ENCODE measurements at places on chromosomes 3 and 15.

DNA sequence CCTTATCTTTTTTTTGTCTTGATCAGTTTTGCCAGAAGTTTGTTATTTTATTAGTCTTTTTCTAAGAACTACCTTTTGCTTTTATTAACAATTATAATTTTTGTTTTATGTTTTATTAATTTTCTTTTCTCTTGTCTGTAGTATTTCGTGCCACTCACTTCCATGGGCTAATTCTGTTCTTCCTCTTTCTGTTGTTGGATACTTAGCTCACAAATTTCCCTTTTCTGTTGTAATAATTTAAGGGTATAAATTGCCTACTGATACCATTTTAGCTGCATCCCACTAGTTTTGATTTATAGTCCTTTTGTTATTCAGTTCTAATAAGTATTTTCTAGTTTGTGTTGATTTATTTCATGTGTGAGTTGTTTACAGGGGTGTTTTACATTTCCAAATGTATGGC lies 48.6 kb downstream of the SNRK start:
- no peak for DNase-seq

DNA sequence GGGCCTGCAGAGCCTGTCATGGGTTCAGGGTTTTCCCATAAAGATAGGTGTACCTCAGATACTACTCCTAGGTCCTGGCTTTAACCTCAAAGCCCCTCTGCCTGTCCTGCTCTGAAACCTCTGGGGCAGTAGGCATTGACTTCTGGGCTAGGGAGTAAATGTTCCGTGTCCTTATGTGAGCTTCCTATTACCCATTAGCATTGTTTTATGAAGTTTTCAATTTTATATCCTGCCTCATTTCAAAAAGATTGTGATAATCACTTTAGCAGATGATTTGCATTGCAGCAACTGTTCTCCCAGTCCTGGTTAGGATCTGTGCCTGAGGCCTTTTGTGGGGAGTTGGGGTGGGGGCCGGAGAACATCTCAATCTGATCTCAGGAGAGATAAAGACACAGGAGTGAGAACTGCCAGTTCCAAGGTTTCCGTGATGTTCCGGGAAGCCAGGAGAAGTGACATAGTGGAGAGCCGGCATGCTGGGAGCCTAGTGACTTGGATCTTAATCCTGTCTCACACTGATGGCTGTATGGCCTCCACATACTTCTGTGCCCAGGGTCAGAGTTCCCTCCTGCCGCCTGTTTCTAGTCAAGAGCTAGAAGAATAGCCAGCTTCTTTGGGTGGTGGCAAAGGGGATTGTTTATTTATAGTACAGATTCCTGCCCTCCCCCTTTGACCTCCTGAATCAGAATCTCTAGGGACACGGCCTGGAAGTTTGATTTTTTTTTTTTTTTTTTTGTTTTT lies 10.6 kb downstream of the TPM1 start:
- no peak for DNase-seq

- no peak for DNase-seq
Observed at GRCh38 chr15:57198131-57198530, 178.2 kb upstream of the CGNL1 start.

GRCh38 chr3:187648177-187648576 lies 22.0 kb downstream of the SST start:
- DNase-seq: no peak

DNA sequence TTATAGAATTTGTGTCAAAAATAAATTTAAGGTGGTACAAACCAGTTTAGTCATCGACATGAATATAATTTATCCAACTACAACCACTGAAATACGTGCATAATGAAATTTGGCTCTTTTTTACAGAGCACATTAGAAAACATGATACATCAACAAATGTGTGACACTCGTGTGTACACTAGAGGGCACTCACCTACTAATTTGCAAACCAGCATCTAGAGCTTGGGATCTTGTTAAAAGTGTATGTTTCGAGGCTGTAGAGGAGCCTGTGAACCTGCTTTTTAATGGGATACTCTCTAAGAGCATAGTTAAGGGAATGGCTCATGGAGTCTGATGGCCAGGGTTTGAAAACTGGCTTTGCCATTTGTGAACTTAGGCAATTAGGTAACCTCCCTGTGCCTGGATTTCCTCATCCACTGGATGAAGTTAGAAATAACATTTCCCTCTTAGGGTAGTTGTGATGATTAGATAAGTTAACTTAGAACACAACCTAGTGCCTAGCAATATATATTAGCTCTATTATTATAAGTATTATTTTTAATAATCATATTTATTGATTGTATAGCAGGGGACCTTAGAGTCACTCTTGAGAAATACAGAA lies 8.8 kb upstream of the CPOX start:
- no peak for DNase-seq

GRCh38 chr3:61983479-61983878 lies 389.9 kb downstream of the FEZF2 start:
- DNase-seq: no peak

GRCh38 chr3:37218206-37218605 lies 43.8 kb upstream of the LRRFIP2 start:
- DNase-seq: no peak

GRCh38 chr15:54808321-54808720 lies 388.4 kb downstream of the RSL24D1 start:
- no peak for DNase-seq

DNA sequence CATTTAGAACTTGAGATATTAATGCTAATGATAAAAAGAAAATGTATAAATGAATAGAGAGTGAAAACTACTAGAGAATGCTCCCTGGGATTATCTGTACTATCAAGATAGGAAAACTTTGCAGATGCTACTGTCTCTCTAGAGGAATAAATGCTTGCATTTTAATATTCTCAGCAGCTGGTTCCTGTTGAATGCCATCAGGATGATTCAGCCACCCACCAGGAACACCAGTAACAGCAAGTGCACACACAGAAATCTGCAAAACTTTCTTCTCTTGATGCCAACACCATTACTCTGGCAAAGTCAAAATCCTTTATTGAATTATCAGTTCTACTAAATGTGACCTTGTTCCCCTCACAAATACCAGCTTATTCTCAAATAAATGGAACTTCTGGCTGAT lies 148.4 kb downstream of the TIGIT start:
- no peak for DNase-seq

GRCh38 chr15:62147551-62147950 lies 17.5 kb downstream of the C2CD4B start:
- DNase-seq: no peak

DNA sequence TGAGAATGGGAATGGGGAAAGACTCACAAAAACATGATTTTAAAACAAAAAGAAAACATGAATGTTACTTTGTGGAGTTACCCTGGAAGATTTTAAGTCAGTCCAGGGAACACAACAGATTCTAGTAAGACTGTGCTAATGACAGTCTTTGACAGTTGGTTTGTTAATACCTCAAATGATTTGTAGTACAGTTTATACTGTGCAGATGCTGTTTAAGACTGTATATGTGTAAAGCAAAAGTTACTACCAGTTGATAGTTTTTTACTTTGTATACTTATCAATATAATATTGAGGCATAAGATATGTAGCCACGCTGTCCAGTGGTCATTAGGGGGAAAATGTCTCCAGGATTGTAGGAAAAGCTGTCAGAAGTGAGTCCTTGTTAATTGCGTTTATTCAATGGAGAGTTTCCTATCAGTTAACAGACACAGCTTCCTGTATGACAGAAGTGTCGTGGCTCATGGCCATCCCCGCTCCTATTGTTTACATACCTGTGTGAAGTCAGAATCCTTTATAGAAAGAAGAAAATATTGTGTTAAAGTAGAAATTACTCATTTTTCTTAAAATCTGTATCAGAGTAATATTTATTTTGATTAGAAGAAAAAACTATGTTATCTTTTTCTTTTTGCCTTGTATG lies 36.0 kb downstream of the NKIRAS1 start:
- DNase-seq: no peak

DNA sequence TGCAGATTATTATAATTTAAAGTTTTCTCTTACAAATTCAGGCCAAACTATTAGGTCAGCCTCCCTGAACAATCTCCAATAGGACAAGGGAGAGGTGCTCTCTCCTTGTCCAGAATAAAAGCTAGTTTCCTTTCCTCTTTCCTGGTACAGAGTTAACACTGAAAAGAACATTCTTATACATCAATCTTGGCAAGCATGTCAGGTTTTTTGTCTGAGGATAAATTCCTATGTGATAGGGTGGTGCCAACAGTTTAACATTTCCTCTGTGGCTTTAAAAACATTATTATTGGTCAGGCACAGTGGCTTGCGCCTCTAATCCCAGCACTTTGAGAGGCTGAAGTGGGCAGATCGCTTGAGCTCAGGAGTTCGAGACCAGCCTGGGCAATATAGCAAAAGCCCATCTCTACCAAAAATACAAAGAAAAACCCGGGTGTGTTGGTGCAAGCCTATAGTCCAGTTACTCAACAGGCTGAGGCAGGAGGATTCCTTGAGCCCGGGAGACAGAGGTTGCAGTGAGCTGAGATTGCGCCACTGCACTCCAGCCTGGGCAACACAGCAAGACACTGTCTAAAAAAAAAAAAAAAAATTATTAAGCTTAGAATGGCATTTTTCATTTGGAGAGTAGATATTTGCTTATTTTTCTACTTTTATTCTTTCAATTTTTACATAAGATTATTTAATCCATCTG lies 13.7 kb upstream of the ULK4 start:
- no peak for DNase-seq

DNA sequence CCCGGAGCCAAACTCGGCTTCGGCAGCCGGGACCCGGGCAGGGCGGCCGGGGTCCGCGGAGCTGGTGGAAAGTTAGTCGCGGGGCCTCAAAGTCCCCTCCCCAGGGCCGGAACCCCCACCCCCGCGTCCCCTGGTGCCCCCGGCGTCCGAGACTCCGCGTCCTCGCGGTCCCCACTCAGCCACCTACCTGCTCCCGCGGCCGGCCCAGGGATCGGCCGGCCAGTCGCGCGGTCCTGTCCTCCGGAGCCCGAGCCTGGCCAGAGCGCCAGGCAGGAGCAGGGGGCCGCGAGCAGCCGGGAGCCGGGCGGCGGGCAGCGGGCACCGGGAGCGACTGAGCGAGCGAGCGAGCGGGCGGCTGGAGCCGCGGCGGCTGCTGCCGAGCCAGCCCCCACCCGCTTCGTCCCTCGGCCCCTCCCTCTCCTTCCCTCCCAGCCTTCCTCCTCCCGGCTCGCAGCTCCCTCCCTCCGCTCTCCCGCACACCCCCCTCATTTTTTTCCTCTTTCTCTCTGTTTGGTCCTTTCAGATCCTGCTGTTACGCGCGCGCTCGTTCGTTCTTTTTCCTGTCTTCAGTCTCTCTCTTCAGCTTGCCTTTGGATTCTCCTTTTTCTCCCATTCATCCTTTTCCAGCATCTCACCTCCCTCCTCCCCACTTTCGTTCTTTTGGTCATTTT lies at the start of gene MEGF11:
Gene MEGF11, minus strand, starts transcription at position 333 of the 671 bp plus-strand sequence. CDS start 125,347 bp downstream, outside the sequence.
- no peak for DNase-seq

- no peak for DNase-seq
Observed at GRCh38 chr15:58503139-58504027, 71.6 kb downstream of the LIPC start.

- DNase-seq: no peak
Observed at GRCh38 chr3:119310071-119310470, 15.9 kb downstream of the ARHGAP31 start.

- DNase-seq: no peak
Observed at GRCh38 chr15:77426871-77427270, 6.2 kb downstream of the HMG20A start.

- no peak for DNase-seq
Observed at GRCh38 chr3:8825153-8825825, 55.9 kb upstream of the OXTR start.

DNA sequence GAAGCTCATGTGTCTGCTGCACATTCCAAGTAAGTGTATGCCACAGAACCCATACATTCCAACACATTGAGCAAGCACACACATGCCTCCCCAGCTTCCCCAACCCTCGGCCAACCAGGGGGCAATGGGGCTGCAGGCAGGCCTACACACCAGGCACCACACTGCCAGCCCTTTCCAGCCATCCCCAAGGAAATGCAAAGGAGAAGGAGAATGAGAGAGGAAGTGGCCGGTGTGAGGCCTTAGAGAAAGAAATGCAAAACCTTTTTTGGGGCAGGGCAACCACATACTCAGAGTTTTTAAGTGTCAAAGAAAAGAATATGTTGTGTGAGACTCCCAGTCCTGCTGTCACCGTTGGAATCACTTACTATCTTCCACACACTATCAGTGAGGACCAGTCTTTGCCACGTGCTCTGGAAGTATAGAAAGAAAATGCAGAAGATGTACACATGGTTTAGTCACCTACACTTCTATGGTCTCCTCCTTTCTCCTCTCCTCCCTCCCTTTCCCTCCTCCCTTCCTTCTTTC lies 11.1 kb downstream of the IGF2BP2 start:
- no peak for DNase-seq

- no peak for DNase-seq
Observed at GRCh38 chr15:73352082-73352481, 16.7 kb downstream of the HCN4 start.

- DNase-seq: no peak
Observed at GRCh38 chr15:43975326-43975725, 148.5 kb downstream of the WDR76 start.

DNA sequence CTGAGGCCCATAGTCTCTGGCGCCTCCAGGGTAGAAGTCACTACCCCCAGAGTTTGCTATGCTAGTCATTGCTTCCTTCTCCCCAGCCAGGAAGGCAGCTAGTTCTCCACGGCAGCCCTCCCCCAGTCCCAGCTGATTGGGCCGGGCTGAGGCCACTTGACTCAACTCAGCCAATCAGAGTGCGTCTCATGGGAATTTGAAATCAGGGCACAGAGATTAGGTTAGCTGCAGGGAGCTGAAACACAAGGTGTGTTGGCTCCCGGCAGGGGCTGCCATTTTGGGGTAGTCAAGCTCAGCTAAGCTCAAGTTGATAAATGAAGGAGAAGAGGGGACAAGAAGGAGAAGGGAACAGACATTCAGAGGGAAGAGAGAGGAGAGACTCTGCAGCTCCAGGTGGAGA lies 32.8 kb downstream of the LINGO1 start:
- DNase-seq: no peak

- no peak for DNase-seq
Observed at GRCh38 chr15:78524230-78524629, 16.0 kb upstream of the PSMA4 start.

DNA sequence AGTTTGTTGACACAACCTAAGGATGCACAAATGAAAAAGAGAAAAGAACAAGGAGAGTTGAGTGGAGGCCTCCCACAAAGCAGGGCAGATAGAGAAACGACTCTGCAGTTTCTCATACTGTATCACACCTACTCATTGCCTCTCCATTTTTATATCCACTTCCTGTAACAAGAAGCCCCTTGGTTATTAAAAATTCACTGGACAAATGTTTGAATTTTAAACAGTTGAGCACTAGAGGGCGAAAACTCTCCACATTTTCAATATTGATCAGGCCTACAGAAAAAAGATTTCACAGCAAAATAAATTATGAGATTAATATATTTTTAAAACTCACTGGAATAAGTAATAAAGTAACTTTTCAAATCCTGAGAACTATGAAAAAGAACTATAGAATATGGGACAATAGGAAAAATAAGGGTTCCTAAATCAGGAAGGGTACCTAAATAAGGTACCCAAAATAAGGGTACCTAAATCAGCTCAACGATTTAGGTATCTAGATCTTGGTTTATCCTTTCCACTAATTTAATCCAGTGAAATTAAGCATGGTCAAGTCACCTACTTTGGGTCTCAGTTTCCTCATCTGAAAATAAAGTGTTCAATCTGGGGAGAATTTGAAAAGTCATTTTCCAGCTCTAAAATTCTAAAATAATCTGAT lies 47.0 kb upstream of the PPIB start:
- no peak for DNase-seq
